ENCODE measurements at places on chromosomes 12 and 14.

DNA sequence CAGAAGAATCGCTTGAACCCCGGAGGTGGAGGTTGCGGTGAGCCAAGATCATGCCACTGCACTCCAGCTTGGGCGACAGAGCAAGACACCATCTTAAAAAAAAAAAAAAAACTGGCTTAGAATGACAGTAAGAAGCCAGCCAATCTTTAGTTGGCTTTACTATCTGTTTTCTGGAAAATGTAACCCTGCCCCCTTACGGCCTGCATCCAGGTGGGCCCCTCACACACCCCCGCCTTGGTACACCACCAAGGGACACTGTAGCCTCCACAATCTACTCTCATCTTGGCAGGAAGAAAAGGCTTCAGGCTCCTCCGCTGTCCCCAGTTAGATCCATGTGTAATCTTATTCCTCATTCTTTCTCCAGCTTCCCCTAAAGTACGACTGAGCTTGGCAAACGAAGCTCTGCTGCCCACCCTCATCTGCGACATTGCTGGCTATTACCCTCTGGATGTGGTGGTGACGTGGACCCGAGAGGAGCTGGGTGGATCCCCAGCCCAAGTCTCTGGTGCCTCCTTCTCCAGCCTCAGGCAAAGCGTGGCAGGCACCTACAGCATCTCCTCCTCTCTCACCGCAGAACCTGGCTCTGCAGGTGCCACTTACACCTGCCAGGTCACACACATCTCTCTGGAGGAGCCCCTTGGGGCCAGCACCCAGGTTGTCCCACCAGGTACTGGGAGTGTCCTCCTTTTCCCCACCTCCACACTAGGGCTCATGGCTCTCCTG lies 6.6 kb downstream of the TAPBPL start:
- no peak for DNase-seq

DNA sequence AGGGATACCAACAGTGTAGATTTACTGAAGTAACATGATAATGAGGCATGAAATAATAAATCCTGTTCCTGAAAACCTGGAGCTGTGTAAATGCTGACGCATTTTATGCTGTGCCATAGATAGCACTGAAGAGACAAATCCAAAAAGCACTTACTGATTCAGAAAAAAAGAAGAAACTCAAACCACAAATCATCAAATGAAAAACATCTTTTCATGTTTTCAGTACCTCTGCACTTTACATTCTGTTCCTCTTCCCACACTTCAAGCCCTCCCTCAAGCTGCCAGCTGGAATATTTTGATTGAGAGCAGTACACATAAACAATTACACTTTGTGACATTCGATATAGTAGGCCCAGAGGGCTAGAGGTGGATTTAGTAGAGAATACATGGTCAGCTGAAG lies 362.3 kb downstream of the NAV3 start:
- DNase-seq, result no peak

DNA sequence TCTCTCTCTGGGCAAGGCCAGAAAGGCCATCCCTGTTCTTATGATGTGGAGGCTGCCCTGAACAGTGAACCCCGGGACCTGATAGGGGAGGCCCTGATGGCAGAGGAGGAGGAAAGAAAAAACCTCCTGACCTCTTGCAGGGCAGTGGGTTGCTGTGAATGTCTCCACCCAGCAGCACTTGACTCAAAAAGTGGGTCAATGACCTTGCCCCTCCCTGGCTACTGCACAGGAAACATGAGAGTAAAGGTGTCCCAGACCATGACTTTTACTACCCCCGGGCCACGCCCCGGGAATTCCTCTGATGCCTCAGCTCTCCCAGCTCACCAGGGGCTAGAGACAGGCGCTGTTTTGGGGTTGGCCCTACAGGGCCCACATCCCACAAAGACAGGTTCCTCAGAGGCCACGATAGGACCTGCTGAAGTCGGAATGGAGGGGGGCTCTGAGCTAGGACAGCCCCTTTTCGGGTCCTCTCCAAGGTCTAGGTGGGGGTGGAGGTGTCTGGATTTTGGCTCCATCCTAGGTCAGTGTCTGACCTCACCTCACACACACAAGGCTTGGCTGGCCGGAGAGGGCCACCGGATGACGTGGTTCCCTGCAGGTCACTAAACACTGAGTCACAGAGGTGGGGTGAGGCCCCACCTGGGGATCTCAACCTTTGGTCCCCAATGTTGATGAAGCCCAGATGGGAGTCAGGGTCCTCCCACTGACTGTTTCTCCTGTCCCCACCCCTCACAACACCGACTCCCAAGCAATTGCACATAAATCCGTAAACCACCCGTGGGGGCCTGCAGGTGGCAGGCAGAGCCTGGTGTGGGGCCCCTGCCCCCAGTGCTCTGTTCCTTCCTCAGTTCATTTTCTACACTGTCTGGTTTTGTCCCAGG lies 1.6 kb downstream of the RHOF start:
- no peak for DNase-seq

DNA sequence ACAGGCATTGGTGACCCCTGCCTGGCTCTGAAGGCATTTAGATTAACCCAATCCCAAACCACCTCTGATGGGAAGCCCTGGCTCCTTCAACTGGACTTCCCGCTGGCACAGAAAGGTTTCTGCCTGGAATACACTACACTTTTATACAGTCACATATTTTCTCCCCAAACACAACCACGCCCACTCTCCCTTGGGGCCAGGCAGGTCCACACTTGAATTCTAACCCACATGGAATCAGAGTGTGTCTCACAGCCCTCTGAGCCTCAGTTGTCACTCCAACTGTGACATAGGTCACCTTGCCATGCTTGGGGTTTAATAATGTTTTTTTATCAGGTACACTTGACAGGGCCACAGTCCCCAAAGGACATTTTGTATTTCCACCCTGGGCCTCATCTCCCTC lies 368.6 kb downstream of the BCL11B start:
- no peak for DNase-seq

GRCh38 chr12:50313256-50313931 lies 30.1 kb upstream of the LIMA1 start:
- DNase-seq, result no peak

- DNase-seq, result peak; percentile 73
Measured at GRCh38 chr12:71685914-71686657, at the start of gene TMEM19. Gene TMEM19 (plus strand): TSS chr12:71686082. CDS start chr12:71686681, 599 bp downstream.

DNA sequence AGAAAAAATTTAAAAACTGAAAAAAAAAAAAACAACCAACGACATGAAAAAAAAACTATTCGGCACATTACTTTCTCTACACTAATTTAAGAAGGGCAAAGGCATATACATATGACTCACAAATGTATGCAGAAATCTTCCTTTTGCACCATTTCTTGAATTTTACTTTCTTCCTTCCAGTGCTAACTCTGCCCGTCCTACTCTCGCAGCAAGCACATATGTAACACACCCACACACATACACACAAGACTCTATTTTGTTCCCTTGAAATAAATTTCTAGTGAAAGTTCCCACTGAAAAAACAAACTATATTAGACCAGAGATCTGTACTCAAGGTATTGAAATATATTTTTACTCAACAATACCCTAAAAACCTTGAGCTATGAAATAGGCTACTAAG lies 14.6 kb downstream of the BTG1 start:
- no peak for DNase-seq

DNA sequence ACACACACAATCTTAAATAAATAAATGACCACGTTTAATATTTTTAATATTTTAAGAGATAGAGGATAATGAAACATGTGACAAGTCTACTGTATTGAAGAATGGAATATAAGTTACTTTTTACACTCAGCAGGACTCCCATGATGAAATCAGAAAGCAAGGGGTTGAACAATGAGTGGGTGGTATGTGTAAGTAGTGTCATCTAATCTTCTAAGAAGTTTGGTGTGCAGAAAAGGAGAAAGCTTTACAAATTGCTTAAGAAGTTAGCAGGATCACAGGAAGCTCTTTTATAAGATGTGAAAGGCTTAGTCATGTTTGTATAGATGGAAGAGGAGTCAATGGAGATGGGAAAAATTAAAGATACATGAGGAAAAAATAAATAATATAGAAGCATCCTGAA lies 47.8 kb downstream of the SLC15A5 start:
- DNase-seq, result no peak

DNA sequence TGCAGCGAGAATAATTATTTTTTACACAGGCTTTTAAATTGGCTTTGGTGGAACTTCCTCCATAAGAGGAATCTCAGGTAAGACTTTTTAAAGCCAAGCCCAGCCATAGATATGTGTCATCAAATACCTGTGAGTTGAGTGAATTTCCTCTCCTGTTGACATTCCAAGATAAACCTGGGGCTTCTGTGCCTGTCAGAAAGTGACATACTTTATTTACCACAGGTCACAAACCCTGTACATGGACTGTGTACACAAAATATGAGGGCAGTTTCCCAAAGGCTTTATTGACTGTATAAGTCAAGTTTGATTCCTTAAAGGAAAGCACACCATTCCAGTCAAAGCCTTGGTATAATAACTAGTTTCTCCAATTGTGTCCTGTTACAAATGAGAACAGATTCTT lies 25.9 kb upstream of the SRSF5 start:
- no peak for DNase-seq

DNA sequence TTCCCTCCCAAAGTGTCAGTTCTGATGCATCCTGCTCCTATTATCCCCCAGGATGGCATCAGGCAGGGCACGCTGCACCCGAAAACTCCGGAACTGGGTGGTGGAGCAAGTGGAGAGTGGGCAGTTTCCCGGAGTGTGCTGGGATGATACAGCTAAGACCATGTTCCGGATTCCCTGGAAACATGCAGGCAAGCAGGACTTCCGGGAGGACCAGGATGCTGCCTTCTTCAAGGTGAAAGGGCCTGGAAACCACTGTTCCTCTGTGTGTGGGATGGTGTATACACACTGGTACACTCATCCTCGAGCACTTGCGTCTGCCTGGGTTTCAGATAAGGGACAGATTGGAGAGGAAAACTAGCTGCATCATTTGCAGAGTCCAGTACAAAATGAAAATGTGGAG lies 1.0 kb downstream of the IRF9 start:
- DNase-seq, result no peak

DNA sequence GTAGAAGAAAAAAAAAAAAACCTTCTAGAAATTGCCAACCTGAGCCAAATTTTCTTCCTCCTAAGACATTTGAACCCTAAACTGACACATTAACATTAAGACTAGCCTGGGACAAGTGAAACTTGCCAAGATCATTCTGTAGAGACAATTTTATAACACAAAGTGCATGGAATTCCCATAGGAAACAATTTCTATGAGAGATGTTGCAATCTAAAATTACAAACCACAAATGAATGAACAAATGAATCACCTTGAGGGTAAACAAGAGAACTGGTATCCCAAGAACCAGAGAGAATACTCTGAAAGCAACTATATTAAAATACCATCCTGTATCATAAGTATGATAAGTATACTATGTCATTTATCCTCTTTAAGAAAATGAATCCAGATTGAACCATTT lies 165.3 kb downstream of the DICER1 start:
- no peak for DNase-seq

- DNase-seq, result no peak
Measured at GRCh38 chr14:65186951-65187350, 84.6 kb upstream of the MAX start.

- DNase-seq, result no peak
Measured at GRCh38 chr12:31009976-31010375, 63.7 kb upstream of the DDX11 start.

- no peak for DNase-seq
Measured at GRCh38 chr12:55720894-55721444, 776 bp downstream of the RDH5 start.

- no peak for DNase-seq
Measured at GRCh38 chr12:32367381-32367780, 32.0 kb upstream of the FGD4 start.

GRCh38 chr12:9947674-9948073 lies 15.5 kb upstream of the CLEC2A start:
- no peak for DNase-seq

GRCh38 chr14:104328607-104329006 lies 190.2 kb downstream of the KIF26A start:
- DNase-seq, result no peak

DNA sequence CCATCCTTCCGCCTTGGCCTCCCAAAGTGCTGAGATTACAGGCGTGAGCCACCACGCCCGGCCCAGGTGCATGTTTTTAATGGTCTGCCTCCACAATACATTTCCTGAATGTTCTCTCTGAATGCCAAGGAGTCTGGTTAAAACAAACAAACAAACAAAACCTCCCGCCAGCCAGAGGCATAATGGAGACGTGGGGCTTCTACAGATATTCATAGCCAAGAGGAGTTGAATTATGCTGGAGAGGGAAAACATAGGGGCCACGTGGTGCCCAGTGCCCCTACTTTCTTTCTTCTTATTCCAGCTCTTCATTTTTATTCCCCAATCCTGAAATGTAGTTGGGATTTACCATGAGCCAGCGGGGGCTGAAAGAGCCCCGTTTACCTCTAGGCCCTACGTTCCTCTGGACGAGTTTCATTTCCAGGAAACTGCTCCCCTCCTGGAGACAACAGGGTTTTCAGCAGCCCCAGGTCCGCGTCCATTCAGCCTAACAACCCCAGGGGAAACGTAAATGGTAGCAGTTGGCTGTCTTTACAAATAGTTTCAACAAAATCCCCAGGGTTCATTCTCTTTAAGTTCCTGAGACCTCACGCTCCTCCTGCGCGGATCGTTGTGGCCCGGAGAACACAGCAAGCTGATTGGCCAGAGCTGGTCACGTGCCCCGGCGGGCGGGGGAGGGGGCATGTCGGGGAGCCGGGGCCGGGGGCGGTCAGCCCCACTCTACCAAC lies 108.5 kb upstream of the ESRRB start:
- DNase-seq, result no peak

DNA sequence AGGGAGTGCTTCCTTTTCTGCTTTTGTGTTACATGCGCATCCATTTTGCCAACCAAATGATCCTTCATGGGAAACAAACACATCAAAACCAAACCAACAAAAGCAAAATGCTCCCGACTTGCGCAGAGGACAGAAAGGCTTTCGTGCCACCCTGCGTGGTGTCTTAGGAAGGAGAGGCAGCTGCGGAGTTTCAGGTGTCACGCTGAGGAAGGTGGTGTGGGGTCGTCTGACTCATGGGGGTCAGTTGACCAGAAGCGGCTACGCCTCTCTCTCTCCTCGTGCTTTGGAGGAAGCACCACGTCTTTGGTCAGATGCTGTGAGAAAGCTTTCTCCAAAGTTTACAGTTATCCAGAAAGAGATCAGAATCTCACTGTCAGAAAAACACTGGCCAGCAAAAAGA lies 7.9 kb downstream of the EMP1 start:
- no peak for DNase-seq

GRCh38 chr12:2183556-2184541 lies 131.1 kb downstream of the CACNA1C start:
- DNase-seq, result no peak

GRCh38 chr12:104631867-104632266 lies 175.1 kb downstream of the CHST11 start:
- DNase-seq, result no peak

- no peak for DNase-seq
Measured at GRCh38 chr12:2233034-2233433, 180.2 kb downstream of the CACNA1C start.

GRCh38 chr14:92631098-92631497 lies 117.3 kb downstream of the LGMN start:
- DNase-seq, result no peak

GRCh38 chr12:77130193-77130592 lies 64.8 kb upstream of the E2F7 start:
- DNase-seq, result no peak

DNA sequence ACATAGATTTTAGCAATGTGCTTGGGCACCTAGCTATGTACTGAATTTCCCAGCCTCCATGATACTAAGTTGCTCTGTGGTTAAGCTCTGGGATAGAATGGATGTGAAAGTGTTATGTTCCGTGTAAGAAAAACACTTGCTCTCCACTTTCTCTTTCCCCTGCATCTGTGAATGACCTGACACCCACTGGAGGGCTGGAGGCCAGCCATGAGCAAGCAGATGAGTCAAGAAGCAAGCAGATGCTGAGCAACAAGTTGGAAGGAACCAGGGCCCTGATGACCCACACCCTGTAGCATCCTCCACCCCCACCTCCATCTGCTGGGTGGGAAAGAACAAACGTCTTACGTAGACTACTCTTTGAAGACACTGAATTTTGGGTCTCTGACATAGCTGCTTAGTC lies 56.6 kb downstream of the EID3 start:
- DNase-seq, result no peak

Data from stimulated activated CD4-positive, alpha-beta T cell treated with anti-CD3 and anti-CD28 coated beads, Interleukin-15, amount 100 ng/mL, for 48 hours (primary cell).